Retina (tissue), 1 donor: ENCODE measurements at places on chromosomes 12 and 14.

- no peak for DNase-seq
These were observed 18.9 kb downstream of the TMEM63C start for GRCh38 chr14:77200406-77200985.

DNA sequence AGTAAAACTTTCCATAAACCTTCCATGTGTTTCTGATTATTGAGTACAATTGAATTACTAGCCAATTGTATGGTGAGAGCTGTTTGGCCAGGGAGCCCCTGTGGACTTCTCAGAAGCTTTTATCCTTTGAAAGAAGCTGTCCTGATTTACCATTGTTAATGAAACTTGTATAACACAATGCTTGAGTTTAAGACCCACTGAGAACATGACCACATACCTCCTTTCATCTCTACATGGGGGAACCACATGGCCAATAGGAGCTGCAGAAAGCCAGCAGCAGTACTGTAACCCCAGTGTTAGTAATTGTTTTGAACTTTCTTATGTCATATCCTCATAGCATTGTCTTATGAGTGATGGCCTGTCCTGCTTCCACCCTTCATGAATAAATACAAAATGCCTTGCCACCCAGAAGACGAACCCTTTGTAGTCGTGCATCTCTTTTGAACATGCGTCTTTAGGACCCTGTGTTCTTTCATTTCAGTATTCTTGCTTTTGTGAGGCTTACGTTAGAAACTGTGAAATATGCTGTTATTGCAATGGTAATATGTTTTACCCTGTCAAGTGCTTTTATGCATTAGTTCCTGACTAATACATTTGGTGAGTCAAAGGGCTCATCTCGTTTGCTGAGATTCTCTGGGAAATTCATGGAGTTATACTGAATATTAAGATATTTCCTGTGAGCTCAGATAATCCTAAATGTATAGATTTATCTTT is 815.7 kb downstream of the NRXN3 start:
- peak; percentile 45 for DNase-seq

DNA sequence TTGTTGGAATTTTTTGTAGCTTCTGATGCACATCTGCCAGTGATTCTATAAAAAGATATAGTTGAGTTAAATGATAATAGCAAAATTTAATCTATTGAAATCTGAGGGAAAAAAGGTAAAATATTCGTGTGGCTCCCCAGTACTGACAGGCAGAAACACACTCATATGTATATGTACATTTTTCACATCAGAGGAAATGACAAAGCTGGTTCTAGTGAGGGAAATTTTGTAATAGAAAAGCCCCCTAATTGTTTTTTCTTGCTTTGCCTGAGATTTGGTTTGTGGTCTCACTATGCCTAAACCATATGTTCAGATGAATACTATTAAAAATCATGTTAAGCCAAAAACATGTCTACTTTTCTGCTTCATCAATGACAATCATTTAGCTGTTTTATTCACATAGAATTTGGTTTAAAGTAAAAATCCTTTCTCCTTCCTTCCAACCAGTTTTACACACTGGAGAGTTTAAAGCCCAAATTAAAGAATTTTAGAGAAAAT is 203.5 kb downstream of the ANO6 start:
- no peak for DNase-seq

DNA sequence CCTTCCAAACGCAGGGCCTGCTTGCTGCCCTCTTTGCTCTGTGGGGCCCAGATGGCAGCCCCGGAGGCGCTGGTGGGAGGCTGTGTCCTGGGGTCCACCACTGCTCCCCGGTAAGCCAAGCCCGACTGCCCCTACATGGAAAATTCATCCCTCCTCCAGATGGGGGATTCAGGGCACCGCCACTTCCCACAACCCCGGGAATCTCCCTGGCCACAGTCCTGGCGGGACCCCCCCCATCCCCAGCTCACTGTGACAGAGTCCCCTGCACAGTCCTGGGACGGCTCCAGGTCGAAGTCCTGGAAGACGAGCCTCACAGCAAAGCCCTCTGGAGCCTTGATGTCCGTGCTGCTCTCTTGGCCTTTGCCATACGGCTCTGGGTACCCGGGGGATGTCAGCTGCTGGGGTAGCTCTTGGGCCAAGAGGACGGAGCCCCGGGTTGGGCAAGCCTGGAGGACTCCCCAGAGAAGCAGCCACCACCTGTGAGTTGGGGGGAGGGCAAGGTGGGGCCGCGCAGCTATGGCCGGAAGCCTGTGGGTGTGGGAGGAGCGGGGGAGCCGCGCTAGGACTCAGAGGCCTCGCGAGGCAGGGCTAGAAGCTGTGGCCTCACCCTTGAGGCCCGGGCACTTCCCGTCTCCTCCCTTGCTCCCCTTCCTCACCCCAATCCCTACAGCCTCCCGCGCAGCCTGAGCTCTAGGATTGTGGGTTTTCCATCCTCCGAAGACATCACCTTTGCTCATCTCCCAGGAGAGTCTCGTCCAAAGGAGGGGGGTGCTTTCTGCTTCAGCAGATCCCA is 815 bp downstream of the C1RL start:
- peak; percentile 80 for DNase-seq

DNA sequence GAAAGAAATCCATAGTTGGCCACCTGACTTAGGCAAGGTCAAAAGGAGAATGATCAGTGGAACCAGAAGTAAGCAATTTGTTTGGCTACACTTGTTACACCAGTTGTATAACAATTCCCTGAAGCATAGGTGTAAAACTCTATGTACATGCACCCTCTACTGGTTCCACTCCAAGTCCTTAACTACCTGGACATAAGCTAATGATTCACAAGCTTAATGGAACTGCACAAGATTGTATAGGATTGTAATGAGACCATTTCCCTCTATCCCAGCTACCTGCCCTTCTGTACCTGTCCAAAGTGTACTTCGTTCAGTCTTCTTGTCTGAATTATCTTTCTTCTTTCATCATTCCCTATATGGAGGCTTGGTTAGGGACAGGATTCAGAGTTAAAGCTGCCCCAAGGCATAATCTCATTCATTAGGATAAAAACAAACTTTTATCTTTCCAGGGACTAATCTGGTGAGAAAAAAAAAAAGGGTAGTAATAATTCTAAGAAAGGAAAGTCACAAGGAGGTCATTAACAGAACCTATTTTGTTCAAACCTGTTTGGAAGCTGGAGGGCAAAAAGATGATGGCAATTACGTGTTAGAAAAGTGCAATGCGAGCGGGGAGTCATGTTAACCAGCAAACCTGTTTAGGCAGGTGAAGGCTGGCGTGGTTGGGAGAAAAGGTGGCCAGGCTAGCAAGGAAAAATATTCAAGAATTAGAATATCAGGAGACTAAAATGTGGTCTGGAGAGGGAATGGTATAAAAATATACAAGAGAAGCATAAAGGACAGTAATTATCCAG is 2.8 kb upstream of the TMEM52B start:
- no peak for DNase-seq

GRCh38 chr12:15522574-15523187 is 200.4 kb downstream of the PTPRO start:
- DNase-seq, result no peak

DNA sequence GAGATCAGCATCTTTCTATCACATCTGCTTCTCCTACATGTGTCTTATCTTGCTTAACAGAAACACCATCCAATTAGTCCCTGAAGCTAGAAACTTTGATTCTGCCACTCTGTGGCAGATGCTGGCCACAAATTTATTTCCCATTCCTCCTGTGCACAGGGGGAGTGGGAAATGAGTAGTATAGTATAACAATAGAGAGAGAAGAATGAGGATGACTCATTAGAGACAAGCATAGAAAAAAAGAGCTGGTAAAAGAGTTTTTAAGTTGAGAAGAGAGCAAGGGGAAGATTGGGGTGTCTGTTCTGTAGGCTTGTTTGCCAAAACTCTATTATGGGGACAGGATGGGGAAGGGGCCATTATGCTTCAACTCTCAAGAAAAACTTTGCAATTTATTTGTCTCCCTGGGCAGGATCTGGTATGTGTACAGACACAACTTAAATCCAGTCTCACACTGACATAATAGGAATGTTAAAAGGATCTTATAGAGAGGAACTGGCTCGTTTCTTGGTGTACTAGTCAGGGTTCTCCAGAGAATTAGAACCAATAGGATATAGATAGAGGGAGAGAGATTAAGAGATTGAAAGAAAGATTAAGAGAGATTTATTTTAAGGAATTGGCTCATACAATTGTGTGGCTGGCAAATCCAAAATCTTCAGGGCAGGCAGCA is 142.6 kb upstream of the CPSF6 start:
- DNase-seq, result peak; percentile 12

- peak; percentile 35 for DNase-seq
These were observed 30.7 kb downstream of the P2RX4 start for GRCh38 chr12:121240484-121241101.

DNA sequence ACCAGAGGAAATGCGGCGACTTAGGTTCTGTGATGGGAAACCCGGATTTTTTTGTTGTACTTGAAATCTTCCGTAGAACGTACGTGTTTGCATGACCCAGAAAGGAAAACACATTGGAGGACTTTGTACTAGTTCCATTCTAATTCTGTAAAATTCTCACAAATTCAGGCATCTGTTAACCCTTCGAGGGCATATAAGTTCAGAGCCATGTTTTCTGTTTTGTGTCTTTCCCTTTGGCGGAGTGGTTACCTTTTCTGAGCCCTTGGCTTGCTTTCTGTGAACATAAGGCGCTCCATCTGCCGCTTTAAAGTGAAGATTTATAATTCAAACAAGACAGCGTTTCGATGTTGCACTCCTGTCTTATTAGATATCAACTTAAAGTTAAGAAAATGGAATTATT is 34.2 kb downstream of the BICD1 start:
- no peak for DNase-seq

GRCh38 chr12:57750561-57751431 is 1.3 kb downstream of the CDK4 start:
- no peak for DNase-seq

DNA sequence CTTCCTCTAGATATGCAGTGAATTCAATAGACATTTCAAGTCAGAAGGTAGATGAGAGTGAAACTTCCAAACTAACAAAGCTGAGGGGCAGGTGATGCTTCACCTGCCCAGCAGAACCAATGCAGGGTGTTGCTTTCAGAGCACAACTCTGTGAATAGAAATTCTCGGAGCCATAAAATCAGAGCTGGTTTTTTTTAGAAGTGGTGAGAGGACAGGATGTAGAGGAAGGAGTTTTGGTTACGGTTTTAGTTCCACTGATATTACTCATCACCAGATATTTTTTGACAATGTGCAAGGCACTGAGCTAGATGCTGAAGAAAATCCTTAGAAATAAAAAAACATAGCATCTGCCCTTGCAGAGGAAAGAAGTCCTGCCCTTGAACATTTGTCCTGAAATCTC is 62.2 kb downstream of the BMP4 start:
- DNase-seq, result no peak

- no peak for DNase-seq
These were observed 12.5 kb upstream of the EML1 start for GRCh38 chr14:99780690-99781089.

GRCh38 chr12:24617471-24617870 is 331.4 kb downstream of the BCAT1 start:
- peak; percentile 4 for DNase-seq

- DNase-seq, result peak; percentile 36
These were observed 337.9 kb downstream of the AACS start for GRCh38 chr12:125402874-125403789.

DNA sequence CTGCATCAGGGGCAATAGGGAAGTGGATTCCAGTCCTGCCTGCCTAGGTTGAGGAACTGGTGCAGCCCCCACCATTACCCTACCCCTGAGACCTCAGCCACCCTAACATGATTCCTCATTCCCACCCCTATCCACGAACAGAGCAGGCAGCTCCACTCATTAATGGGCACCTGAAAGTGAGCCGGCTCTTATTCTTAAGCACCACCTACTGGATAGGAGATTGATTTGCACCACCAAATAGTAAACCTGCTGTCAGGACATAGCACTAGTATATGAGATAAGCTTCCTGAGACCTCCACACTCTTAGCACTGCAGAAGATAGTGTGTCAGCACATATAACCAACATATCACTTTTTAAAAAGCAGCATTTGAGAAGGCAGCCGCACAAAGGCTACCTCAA is 573.2 kb downstream of the SOX5 start:
- no peak for DNase-seq

DNA sequence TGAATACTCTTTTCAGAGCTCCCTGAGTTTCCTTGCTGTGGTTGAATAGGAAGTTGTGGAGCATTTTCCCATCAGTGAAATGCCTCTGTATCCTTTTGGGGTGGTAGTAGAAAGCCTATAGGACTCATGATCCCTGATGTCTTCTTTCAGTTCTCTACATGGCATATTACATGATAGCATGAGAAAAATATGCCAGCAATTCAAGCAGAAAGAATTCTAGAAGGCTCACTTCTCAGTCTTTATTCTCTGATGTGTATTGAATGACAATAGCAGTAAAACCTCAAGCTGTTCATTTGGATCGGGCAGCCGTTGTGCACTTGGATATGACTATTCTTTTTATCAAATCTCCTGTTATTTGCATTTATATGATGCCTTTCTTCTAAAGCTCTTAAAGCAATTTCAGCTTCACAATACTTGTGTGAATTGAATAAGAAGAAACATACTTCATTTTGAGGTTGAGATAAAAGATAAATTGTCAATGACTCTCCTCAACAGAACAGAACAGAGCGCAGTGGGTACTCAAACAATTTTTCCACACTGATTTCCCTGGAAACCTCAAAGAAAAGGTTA is 251.5 kb upstream of the FBXO33 start:
- DNase-seq, result no peak

GRCh38 chr12:110421701-110422100 is 18.2 kb upstream of the ANAPC7 start:
- no peak for DNase-seq

DNA sequence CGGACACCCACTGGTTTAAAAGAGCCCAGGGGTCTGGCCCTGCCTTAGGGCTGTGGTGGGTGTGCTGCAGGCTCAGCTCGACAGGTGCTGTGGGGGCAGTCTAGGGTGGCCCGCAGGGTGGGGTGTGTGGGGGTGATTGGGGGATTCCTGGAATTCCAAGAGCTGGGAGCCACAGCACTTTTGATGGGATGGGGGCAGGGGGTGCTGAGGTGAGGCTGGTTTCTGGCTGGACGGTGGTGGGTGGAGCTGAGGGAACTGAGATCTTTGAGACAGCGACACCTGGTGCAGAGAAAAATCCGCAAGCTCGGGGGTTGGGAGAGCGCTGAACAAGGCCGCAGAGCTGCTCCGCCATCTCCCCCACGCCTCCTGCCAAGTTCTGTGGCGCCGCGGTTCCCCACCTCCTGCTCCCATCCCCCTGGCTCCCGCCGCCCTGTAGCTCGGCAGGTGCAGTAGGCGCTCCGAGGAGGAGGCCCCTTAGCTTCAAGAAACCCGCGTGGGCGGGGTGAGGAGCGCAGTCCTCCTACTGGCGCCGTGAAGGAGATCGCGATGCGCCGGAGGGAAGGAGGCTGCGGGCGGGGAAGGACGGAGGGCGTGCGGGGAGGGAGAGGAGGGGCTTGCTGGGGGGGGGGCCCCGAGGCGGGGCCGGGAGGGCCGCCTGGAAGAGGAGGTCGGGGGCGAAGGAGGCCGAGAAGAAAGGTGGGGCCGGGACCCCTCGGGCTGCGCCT is 1.3 kb upstream of the TEDC1 start:
- DNase-seq, result peak; percentile 91

DNA sequence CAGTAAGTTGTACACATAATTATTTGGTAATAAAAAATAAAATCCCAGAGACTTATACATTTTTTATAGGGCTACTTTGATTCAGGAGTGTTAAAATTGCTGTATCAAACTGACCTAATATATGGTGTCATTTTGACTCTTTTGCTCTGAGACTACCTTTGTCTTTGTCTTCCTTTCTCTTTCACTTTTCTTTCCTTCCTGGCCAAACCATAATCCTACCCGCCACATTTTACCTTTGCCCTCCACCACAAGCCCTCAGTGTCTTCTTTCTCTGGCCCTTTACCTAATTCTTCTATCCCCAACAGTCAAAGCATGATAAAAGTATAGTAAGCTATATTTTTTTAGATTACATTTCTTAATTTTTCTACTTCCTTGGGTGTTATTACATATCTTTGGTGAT is 62.0 kb downstream of the CAND1 start:
- DNase-seq, result no peak
